HS-27A (cell line): ENCODE measurements at places on chromosomes 4 and X.

DNA sequence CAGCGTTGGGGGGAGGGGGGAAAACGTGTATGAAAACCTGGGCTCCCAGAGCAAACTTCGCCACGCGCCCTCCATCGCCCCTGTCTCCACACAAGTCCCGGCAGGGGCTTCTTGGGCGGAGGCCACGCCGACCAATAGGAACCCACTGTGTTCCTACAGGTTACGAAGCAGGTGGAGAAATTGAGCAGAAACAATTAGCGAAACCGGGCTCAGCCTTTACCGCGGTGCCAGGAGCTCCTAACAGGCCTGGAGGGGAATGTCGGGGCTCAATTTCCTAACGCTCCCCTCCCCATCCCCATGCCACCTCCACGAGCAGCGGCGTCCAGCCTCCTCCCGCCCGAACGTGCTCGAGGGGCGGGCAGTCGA is 589 bp upstream of the KIT start:
- DNase-seq = no peak

GRCh38 chr4:101288365-101289145 is 58.8 kb downstream of the PPP3CA start:
- DNase-seq = no peak

DNA sequence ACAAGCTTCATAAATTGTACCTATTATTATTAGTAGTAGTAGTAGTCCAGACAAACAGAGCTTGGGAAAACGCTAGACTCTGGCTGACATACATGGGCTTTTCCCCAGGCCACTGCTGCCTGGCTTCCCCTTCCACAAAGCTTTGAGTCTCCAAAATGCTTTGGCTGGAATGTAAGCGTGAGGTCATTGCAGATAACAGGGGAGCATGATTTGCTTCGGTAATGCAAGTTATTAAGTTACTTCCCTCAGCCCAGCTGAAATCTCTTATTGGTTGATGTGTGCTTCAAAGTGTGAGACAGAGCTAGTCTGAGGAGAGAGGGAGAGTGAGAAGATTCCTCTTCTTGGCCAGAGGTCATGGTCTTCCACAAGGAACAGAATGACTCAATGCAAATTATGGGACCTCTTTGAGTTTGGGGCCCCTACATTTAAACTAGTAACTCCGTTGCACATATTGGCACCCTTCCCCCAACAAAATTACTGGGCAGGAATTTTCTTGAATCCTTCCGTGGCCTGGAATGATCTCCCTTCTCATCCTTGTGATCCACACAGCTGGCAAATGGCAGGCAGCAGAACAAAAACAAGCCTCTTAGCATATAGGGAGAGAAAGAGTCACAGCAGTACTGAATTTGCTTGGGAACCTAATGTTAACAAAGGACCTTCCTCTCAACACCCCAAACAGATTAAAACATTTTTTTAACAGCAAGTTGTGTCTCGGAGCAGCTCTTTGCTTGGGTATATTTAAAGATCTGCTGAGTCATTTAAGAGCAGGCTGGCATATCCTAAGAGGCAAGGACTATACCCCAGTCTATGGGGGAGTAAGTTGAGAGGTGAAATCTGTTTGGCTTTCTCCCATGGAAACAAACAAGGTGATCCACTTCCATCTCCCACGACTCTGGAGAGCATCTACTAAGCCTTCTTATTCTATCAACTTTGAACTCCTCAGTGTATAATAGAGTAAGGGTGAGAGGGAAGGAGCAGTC is 19.9 kb downstream of the AR start:
- DNase-seq = no peak

DNA sequence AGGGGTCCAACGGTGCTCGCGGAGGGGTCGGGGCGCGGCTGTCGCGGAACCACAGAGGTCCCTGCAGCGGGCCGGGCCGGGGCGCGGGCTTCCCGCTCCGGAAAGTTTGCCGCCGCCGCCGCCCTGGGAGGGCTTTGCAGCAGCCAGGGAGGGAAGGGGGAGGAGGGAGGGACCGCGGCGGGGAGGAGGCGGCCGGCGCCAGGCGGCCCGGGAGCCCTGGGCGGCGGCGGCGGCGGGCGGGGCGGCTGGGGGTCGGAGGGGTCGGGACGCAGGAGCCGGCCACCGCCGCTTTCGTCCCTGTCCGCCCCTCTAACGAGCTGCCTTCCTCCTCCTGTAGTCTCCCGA is 375 bp downstream of the FGFR3 start:
- no peak for DNase-seq

- DNase-seq = no peak
Measured at GRCh38 chr4:82899374-82900065, 1.0 kb upstream of the THAP9 start.

DNA sequence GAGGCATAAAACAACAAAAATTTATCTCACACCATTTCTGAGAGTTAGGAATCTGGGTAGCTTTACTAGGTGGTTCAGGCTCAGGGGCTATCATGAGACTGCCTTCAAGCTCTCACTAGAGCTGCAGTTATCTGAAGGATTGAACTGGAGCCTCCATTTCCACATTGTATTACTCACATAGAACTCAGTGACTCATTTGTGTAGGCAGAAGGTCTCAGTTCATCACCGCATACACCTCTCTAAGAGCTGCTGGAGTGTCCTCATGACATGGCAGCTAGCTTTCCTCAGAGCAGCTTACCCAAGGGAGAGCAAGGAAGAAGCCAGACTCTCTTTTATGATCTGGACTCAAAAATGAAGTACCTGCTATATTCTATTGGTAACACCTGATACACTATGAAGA is 389.2 kb downstream of the IQCM start:
- no peak for DNase-seq

DNA sequence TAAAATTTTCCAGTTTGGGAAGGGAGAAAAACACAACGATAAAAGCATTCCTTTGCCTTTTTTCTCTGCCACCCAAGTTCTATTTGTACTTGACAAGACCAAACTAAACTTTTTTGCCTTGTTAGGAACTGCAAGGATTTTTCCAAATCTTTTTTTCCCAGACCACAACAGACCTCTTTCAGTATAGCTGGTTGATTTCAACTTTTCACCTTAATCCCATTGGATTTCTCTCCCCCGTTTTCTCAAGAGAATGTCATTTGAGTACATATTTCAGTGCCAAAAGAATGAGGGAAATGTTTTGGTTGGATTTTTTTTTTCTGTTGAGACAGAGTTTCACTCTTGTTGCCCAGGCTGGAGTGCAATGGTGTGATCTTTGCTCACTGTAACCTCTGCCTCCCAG is 18.5 kb upstream of the SGMS2 start:
- DNase-seq = no peak

DNA sequence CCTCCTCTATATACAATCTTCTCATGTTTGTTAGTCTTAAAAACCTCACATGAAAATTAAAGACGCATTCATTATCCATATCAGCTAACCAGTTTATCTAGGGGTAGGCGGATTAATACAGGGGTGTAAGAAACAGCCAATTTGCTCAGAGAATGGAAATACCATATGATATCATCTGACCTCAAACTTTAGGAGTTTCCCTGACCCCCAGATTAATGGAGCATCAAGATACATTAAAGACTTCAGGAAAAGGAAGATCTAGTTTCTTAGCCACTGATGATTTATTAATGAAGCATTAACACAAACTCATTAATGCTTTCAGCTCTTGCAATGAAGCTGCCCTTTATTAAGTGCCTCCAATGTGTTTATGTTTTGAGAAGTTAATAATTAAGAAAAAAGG is 67.5 kb downstream of the CAMK2D start:
- no peak for DNase-seq

GRCh38 chr4:133146574-133147241 is 2.4 kb upstream of the PCDH10 start:
- DNase-seq = no peak

DNA sequence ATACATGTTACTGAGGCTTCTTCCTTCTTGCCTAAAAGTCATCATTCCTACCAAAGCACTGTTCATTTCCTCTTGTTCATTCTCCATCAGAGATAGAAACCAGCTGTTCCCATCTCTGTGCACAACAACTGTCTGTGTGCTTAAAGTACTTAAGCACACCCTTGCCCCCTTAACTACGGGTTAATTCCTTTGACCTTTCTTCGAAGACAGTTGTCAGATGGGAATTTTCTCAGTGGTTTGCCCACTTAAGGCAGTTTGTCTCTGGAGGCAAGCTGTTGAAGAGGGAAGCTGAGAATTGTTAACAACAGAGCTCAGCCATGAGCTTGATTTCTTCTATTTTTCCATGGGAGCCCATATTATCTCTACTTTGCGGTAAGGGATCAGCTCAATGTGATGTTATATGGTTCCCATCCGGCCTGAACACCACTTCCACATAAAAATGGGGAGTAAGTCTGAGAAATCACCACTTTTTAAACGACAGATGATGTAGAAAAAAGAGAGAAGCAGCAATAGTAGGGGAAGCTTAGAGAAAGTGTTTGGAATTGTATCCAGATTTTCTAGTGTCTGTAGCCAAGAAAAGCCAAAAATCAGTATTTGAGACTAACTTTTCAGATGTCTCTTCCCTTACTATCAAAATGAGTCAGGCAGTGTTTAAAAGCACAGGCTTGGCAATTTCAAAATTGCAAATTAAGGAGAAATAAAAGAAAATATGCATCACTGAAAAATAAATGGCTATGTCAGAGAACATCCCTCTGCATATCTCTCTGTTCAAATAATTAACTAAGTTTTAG is 194.4 kb downstream of the SLIT2 start:
- DNase-seq = no peak

DNA sequence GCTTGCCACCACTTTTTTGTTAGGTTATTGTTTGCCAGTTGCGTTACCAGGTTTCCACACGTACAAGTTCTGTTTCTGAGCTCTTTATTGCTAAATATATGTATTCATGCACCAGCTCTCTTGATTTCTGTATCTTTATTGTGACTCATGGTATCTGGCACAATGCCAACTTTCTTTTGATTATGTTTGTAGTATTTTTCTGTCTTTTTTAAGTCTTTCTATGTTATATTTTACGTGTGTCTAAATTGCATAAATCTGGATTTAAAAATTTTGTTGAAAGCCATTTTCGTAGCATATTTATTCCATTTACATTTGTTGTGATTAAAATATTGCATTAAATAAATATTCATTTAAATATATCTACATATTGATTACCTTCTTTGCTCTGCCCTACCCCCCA is 73.8 kb downstream of the KDM6A start:
- peak; percentile 5 for DNase-seq

DNA sequence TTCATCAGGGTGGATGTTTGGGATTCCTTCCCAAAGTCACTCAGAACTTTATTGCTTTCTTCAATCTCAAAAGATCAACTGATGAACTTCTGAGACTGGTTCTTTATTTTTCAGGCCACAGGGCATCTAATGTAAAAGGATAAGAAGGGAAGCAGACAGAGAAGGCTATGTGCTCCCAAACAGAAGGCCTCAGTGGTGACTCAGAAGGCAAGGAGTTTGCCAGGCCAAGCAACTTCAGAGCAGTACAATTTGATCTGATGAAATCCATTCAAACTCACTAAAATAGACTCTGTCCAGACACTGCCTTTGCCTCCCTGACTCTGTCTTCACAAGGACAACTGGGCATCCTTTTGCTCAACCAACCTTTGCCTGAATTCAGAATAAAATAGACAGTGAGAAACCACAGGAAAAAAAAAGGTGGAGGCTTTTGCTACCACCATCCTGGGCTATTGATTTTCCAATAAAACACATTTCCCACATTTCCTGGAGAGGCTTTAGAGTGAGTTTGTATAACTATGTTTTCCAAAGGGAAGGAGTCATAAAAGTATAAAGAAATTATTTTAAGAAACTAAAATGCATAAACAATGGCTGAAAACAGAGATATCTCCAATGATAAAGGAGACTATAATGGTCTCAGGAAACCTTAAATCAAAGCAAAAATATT is 55.2 kb downstream of the ARHGEF6 start:
- no peak for DNase-seq

GRCh38 chr4:23945451-23946017 is 55.7 kb upstream of the PPARGC1A start:
- peak; percentile 19 for DNase-seq

- no peak for DNase-seq
Measured at GRCh38 chr4:71296945-71297344, 41.9 kb upstream of the SLC4A4 start.

DNA sequence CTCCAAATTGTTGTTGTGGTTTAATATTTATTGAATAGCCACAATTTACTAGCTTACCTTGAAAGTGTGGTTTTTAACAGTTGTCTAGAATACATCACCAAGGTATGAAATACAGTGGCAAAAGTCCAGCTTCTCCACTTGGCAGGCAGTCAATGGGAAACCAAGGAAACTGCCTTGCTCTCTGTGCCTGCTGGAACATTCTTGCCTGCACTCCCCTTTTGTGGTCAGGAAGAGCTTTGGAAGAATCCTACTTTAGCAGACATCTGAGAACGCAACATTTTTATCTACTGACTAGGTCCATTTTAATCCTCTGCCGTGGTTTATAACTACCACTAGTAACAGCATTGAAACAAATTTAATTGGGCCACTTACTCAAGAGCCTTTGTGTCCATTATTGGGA is 64.5 kb downstream of the TENM3 start:
- peak; percentile 64 for DNase-seq

- no peak for DNase-seq
Measured at GRCh38 chrX:140040386-140040785, 75.1 kb upstream of the CXorf66 start.

DNA sequence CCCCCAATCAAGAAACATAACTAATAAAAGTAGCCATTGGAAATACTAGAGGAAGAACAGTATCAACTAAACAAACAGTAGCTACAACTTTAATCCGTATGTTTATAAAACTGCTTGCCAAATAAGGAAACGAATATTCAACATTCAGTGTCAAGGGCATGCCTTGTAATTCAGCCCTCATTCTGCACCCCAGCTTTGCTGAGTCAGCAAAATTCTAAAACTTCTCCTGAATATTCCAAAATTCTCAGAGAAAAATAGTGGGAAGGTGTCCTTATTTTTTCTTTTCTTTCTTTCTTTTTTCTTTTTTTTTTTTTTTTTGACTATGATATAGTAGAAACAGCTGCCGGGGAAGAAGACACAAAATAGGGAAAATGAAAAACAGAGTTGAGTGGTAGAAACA is 344.8 kb upstream of the MAGEC2 start:
- no peak for DNase-seq

- DNase-seq = no peak
Measured at GRCh38 chr4:126992910-126993309, 639.8 kb upstream of the INTU start.

- DNase-seq = no peak
Measured at GRCh38 chr4:53855581-53856250, 208.7 kb downstream of the CHIC2 start.

DNA sequence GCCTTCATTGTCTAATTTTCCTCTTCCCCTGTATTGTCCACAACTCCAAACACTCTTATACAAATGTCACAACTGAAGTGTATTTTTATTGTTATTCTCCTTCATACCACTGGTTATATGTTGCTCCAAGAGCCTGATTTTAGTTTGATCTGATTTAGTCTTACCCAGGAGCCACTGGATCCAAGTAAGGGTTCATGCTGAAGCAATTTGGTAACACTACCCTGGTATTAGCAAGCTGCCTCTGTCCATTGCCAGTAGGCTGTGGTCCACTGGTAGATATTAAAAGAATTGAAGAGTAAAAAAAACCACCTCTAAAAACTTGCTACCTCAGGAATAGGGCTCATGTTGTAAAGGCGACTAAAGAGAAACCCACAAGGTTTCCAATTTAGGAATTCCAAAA is 41.2 kb downstream of the AMOT start:
- DNase-seq = no peak

GRCh38 chr4:53479736-53480525 is 102.5 kb downstream of the FIP1L1 start:
- no peak for DNase-seq
